Activated naive CD8-positive, alpha-beta T cell treated with anti-CD3 and anti-CD28 coated beads, Interleukin-2, amount 50 U/mL, for 16 hours (primary cell): ENCODE measurements at places on chromosomes 1 and 21.

DNA sequence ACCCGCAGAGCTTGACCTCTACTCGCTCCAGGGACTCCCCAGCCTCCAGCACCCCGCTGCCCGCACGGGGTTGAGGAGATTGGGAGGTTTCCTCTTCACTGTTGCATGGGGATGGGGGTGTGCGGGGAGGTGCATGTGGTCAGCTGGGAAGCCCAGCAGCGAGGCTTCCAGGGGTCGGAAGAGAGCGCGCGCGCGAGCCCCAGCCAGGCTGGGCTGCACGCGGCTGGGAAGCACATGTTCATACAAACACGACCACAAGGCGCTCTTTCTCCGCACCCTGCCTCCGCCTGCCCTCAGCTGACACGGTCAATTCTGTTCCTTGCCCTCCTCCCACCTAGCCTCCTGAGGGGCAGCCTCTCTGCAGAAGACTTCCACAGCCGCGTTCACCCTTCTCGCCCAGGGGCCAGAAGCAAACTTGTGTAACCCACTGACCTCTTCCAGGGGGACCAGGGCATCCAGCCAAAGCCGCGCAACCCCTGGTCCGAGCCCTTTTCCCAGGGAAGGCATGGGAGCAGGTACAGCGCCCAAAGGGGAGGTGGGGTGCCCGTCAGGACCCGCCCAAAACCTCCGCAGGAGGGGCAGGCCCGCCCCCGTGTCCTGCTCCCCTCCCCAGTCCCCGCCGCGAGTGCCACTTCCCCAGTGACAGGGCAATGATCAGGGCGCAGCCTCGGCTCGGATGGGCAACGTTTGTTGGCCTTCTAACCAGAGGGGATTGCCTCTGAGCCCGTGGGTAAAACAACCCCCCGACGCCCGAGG, 1.3 kb downstream of the COL24A1 start:
- no peak for DNase-seq

DNA sequence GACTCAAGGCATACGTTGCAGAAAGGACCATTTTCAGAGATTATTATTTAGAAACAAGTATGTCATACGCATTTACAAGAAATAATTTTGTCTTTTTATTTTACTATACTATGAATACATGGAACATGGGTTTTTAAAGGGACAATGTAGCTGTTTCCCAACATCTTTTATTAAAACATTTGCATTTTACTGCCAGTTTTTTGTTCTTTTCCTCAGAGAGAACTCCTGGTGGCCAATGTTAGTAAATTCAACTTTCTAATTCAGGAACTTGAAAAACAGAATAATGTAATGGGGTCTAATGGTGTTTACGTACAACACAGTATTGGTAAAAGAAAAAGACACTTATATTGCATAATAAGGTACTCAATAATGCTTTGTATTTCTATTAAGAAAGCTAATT, 14.9 kb downstream of the PRDM2 start:
- no peak for DNase-seq

- DNase-seq: no peak
Measured at GRCh38 chr1:45644661-45645060, 20.8 kb upstream of the CCDC17 start.

DNA sequence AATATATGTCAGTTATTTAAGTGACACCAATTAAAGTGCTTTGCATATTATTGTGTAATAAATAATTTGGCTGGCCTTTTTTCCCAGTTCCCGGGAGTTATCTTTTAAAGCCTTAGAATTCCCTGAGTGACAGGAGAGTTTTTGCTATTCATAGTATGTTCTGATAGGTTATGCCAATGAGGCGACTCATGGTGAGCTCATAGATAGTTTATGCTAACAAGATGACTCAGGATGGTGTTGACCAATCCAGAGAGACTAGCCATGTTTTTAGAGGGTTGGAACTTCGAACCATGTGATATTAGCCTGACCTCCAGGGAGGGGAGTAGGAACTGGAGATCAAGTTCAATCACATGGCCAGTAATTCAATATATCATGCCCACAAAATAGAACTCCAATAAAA, 310.8 kb downstream of the USP25 start:
- DNase-seq: no peak

GRCh38 chr21:40136571-40136970, 269.3 kb downstream of the PCP4 start:
- DNase-seq: no peak
